ENCODE measurements at places on chromosomes 11 and 22. TPM values are rescaled to one million over a fixed set of nuclear protein-coding genes. Genes with fewer than 3 reads are reported as not detected.

Gene IGF2
- 1.0 TPM for total RNA-seq

Gene IL17REL
- not detected for total RNA-seq

Gene PANX3
- total RNA-seq: not detected

- peak; percentile 86 for DNase-seq
These were observed 122.3 kb downstream of the SHANK2 start for GRCh38 chr11:71130106-71130505.

DNA sequence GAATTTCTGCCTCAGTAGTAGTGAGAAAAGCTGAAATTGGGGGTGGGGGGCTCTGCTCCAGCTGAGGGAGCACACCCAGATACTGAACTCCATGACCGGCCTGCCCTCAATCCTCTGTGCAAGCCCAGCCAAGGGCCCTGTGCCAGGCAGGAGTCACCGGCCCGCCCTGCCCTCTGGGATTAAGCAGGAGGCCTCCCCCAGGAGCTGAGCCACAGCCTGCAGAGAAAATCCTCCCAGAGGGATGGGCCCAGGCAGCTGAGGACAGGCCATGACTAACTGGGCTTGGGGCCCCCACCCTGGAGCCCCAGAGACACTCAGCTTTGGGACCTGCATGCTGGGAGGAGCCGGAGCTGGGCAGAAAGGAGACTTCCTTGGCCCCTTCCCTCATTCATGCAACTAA is 48.8 kb downstream of the MN1 start:
- peak; percentile 91 for DNase-seq

GRCh38 chr22:35567351-35568141 is 26.9 kb downstream of the RASD2 start:
- DNase-seq: no peak

DNA sequence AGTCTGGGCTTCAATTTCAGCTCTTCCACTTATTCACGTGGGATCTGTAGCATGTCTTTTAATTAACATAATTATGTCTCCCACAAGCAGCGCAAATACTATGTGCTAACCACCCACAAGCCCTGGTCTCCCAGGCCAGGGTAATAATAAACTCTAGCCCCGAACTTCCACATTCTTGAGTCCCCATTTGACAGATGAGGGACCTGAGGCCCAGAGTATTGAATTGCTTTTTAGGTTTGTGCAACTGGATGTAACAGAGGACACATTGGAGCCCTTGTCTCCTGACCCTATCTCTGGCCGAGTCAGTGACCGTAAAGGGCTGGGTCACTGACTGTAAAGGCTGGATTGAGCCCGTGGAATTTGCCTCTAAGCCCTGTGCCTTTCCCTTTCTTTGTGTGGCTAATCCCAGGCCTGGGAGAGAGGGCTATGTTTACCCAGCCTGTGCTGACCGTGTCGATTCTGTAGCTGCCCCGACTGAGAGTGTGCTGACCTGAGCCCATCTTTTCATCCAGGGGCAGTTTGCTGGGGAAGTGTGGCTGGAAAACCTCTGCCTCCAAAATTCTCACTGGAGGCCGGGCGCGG is 3.9 kb downstream of the CRYBB2 start:
- no peak for DNase-seq

DNA sequence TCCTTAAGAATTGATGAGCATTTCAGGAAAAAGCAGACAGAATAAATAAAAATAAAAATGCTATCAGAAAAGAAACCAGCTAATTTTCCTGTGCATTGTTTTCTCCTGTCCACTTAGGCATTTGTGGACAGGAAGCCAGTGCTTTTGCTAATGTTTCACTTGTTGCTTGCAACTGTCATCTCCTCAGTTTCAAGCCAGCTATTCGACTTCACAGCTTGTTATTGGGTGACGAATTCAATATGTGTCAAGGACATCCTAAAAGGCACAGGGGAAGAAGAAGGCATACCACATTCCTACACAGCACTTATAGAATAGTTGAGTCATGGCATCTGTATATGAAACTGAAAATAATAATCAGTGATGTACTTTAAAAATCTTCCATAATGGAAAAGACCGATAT is 530.6 kb upstream of the KIRREL3 start:
- DNase-seq: no peak

GRCh38 chr22:23138584-23139435 is 3.0 kb downstream of the RSPH14 start:
- DNase-seq: peak; percentile 71

GRCh38 chr11:112734207-112734606 is 227.0 kb upstream of the NCAM1 start:
- DNase-seq: peak; percentile 20

DNA sequence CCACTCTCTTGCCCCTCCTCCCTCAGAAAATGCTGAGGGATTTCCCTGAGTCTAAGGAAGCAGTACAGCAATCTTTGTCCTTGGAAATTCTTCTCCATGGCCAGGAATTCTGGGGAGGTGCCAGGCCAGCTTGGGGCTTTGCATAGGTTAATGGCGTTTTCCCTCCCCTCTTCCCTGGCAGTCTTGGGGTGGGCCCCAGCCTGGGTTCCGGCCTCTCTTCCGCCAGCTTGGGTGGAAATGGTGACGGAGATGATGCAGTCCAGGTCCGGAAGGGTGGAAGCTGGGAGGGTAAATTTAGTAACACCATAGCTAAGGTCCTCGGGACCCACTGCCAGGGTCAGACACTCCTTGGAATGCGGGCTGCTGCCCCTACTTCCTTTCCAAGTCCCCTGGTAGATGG is 5.0 kb downstream of the PHLDB1 start:
- DNase-seq: no peak
